ENCODE measurements at places on chromosomes 7 and 10. TPM values are rescaled to one million over a fixed set of nuclear protein-coding genes. Genes with fewer than 3 reads are reported as not detected.

The TLL2 gene
- total RNA-seq = 0.08 TPM

GRCh38 chr10:5720182-5720581 is 35.5 kb downstream of the TASOR2 start:
- no peak for DNase-seq
- H3K4me1 ChIP-seq = no peaks in the 10 kb centered on the region
- no peaks in the 10 kb centered on the region for H3K27me3 ChIP-seq

GRCh38 chr10:83522456-83522855 is 616.9 kb upstream of the GHITM start:
- H3K27ac ChIP-seq = no peak overlapping the region
- no peak for DNase-seq
- H3K4me1 ChIP-seq = no peaks in the 10 kb centered on the region
- no peaks in the 10 kb centered on the region for H3K27me3 ChIP-seq

DNA sequence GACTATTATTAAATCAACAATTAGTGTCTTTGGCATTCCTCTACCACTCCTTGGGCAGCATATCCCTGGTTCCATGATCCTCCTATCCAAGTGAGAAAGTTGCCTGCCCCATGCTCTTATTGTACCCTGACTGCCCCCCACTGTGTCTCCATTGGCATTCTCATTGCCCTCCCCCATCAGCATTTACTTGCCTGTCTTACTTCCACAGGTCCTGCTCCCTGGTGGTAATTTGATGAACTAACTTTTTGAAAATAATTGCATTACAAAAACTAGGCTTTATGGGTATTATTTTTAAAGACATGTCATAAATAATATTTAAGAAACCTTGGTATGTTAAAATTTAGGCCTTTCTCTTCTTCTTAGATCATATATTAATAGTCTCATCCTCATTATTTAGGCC is 346.4 kb downstream of the PCLO start:
- DNase-seq = no peak
- no peaks in the 10 kb centered on the region for H3K27me3 ChIP-seq
- H3K36me3 ChIP-seq = no peaks in the 10 kb centered on the region
- no peaks in the 10 kb centered on the region for H3K4me1 ChIP-seq
- H3K4me3 ChIP-seq = no peak overlapping the region

DNA sequence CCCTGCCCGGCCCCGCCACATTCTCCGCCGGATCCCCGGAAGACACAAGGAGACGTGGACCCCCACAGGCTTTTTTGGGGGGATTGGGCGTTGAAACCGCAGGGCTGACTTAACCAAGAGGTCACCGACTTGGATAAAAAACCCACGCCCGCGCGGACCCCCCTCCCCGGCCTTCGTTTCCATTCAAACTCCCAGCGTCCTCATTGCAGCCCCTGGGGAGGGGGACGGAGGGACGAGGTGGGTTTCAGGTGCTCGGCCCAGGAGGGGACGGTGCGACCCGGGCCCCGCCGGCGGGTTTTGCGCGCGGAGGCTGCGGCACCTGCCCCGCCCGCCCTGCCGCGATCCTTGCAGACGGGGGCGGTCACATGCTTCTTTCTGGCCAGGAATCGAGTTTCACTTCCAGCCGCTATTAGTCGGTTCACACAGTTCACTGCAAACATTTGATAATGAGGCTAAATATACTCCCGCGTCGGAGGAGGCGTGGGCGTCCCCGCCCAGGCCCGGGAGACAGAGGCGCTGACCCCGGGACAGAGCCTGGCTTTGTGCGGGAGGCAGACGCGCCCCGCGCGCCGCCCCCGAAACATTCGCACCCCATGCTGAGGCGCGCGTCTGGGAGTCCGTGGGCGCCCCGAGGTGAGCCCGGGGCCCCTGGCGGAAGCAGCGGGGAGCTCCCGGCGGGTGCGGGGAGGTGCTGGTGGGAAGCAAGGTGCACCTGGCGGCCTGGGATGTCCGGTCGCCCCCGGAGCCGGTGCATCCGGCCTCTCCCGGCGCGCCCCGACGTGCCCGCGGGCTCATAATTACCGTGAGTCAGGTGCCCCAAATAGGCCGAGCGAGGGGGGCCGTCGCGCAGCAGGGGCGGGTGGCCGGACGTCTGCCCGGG is 2.7 kb upstream of the PDGFA start:
- no peaks in the 10 kb centered on the region for H3K27me3 ChIP-seq
- peaks cover 9% of the 10 kb centered on the region for H3K4me1 ChIP-seq
- DNase-seq = no peak
- no peaks in the 10 kb centered on the region for H3K36me3 ChIP-seq
- H3K27ac ChIP-seq = no peak overlapping the region
- peak overlapping the region; percentile 38 for H3K4me3 ChIP-seq

DNA sequence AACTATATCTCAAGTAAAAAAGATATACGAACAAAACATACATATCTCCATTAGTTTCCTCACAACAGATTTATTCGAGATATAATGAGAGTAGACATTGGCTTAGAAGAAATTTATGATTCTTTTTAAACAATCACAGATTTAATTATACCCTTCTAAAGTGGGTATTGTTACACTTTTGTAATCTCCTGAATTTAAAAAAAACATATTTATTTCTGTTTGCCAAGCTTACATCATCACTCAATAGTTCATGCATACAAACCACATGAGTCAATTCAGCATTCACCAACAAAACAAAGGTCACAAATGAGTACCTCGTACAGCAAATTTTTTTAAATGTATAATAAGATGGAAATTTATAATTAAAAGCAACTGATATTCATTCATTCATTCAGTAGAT is 17.6 kb downstream of the LRRN3 start:
- no peak overlapping the region for H3K4me3 ChIP-seq
- no peak for DNase-seq
- H3K27me3 ChIP-seq = no peaks in the 10 kb centered on the region
- H3K27ac ChIP-seq = no peak overlapping the region

DNA sequence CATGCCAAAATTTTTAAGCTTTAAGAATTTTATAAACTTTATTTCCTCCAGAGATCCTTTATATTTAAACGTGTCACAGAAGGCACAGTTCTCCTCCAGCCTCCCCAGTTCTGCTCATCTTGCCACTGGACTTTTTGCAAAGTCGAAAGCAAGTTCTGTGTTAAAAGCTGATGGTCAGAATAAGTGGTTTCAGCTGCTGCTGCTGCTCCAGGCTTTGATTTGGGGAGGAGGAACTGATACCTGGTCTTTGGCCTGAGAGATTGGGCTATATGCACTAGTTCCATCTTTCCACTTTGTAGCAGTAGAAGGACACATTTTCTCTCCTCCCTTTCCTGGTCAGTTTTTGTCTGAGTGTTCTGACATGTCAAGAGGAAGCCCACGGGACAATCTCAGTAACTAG is 435.9 kb upstream of the PHF14 start:
- no peak overlapping the region for H3K4me3 ChIP-seq
- H3K27me3 ChIP-seq = peaks cover 3% of the 10 kb centered on the region
- no peak overlapping the region for H3K27ac ChIP-seq
- no peak for DNase-seq
- no peaks in the 10 kb centered on the region for H3K36me3 ChIP-seq

DNA sequence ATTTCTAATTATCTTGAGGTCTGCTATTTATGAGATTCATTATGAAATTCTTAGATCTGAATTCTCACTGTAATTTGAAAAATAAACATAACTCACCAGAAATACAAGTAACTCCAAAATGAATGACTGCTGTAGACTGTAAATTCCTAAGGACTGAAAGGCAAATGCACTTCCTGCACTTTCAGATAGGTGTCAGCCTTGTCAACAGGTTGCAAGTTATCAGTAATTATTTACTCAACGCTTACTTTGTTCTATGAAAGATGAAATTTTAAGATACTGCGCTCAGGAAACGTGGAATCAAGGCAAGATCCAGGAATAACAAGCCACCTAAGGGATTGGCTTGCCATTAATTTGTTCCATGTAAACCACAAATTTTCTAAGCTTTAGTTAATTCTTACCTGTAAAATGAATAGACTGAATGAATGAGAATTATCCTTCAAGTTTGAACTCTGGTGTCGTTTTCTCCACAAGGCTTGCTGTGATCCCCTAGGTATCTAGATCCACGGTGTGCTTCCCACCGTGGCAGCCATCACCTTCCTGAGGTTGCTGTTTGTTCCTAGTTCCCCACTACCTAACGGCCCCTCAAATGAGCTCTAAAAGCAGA is 12.6 kb downstream of the DHX32 start:
- H3K4me3 ChIP-seq = no peak overlapping the region
- DNase-seq = no peak
- no peaks in the 10 kb centered on the region for H3K4me1 ChIP-seq

DNA sequence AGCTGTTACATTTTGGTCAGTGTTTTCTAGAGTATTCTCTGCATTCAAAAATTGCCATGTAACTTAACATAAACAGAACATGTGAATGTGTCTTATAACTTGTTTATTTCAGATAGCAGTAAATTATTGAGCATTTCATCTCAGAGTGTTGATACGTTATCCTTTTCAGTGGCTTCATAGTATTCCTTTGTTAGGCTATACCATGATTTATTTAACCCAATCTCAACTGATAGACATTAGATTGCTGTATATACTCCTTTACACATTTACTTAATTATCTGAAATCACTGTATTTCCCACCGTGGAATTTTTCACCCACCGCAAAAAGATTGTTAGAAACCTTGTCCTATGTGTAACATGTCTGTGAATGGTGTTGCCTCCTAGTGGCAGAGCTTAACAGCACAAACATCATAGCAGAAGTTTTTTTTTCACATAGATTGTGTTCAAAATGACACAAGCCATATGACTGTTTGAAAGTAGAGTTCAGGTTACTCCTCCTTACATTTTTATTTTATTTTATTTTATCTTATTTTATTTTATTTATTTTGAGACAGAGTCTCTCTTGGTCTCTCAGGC is 21.4 kb downstream of the SLF2 start:
- H3K4me1 ChIP-seq = no peaks in the 10 kb centered on the region
- DNase-seq = no peak
- no peaks in the 10 kb centered on the region for H3K27me3 ChIP-seq
- H3K4me3 ChIP-seq = no peak overlapping the region
- no peak overlapping the region for H3K27ac ChIP-seq

- no peak overlapping the region for H3K4me3 ChIP-seq
- H3K27ac ChIP-seq = no peak overlapping the region
- H3K36me3 ChIP-seq = no peaks in the 10 kb centered on the region
These were observed 16.2 kb upstream of the DLD start for GRCh38 chr7:107874605-107875446.

- DNase-seq = no peak
- H3K4me3 ChIP-seq = no peak overlapping the region
- H3K27ac ChIP-seq = no peak overlapping the region
- peaks cover 18% of the 10 kb centered on the region for H3K4me1 ChIP-seq
These were observed 6.1 kb downstream of the LMOD2 start for GRCh38 chr7:123661765-123662164.

The SYT15 gene
- 0.47 TPM for total RNA-seq

- no peaks in the 10 kb centered on the region for H3K4me1 ChIP-seq
- H3K36me3 ChIP-seq = no peaks in the 10 kb centered on the region
- DNase-seq = no peak
- H3K27me3 ChIP-seq = no peaks in the 10 kb centered on the region
- no peak overlapping the region for H3K4me3 ChIP-seq
These were observed 554.1 kb downstream of the TNS3 start for GRCh38 chr7:47027695-47028240.

- H3K36me3 ChIP-seq = no peaks in the 10 kb centered on the region
- H3K27ac ChIP-seq = no peak overlapping the region
- no peak overlapping the region for H3K4me3 ChIP-seq
- H3K4me1 ChIP-seq = no peaks in the 10 kb centered on the region
- no peaks in the 10 kb centered on the region for H3K27me3 ChIP-seq
- DNase-seq = no peak
These were observed 191.9 kb downstream of the C7orf25 start for GRCh38 chr7:42720012-42720411.

- no peaks in the 10 kb centered on the region for H3K4me1 ChIP-seq
- DNase-seq = no peak
- H3K27ac ChIP-seq = no peak overlapping the region
- no peak overlapping the region for H3K4me3 ChIP-seq
- H3K36me3 ChIP-seq = no peaks in the 10 kb centered on the region
- H3K27me3 ChIP-seq = no peaks in the 10 kb centered on the region
These were observed 22.4 kb downstream of the DIP2C start for GRCh38 chr10:667096-667495.

GRCh38 chr7:22863156-22863899 is 40.7 kb upstream of the TOMM7 start:
- H3K4me3 ChIP-seq = no peak overlapping the region
- DNase-seq = no peak
- peaks cover 2% of the 10 kb centered on the region for H3K36me3 ChIP-seq
- no peak overlapping the region for H3K27ac ChIP-seq
- H3K27me3 ChIP-seq = no peaks in the 10 kb centered on the region

DNA sequence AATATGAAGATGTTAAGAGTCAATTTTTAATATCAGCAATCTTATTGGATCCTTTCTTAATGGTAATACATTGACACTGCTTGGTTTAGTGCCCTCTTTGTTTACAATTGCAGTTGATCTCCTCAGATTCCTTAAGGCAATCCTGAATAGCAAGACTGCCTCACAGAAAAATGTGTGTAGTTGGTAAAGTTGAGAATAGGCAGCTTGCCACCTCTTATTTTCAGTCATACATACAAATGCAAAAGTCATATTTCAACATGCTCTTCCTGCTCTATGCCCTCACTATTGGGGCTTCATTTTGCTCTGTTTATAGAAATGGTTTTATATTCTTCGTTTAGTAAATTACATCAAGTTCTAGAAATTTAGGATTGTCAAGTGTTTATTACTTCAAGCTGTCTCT is 661.1 kb upstream of the ANKRD30A start:
- no peak overlapping the region for H3K27ac ChIP-seq
- no peak for DNase-seq
- H3K36me3 ChIP-seq = no peaks in the 10 kb centered on the region
- no peaks in the 10 kb centered on the region for H3K4me1 ChIP-seq

DNA sequence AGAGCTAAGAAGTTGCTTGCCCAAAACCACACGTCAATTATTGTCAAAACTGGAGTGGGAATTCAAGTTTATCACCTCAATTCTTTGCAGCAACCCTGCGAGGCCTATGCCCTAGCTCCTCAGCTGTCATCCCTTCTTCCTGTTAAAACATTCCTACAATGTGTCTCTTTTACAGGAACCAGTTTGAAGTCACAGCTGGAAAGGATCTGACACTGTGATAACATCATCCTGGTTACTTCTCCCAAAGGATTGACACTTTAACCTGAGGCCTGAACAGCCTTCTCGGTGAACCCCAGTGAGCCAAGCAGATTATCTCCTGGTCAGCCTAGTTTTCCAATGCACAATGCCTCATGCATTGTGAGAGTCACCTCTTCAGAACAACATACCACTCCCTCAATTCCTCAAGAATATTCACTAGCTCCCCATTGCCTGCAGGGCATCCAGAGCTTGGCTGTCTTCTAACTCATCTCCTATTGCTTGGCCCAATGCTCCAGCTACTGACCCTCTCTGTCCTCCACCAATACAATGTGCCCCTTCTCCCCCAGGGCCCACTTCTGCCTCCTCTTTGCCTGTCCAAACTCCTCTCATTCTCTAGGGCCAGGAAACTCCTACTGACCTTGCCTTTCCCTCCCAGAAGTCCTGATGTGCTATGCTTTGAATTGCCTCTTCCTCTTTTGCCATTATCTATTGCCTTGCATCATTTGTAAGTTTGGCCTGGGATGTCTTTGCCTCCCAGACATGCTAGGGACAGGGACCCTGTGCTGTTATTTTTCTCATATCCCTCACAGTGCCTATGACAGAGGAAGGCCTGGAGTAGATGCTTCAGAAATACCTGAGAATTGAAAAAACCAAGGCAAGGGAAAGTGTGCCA is 10.4 kb upstream of the DLG5 start:
- no peaks in the 10 kb centered on the region for H3K27me3 ChIP-seq
- H3K27ac ChIP-seq = no peak overlapping the region
- H3K4me3 ChIP-seq = no peak overlapping the region
- DNase-seq = no peak

Measured in liver (tissue), 10 donors.